ENCODE measurements at places on chromosomes 4 and X.

GRCh38 chr4:34009951-34010350 lies 2234.4 kb downstream of the ARAP2 start:
- no peak for DNase-seq

DNA sequence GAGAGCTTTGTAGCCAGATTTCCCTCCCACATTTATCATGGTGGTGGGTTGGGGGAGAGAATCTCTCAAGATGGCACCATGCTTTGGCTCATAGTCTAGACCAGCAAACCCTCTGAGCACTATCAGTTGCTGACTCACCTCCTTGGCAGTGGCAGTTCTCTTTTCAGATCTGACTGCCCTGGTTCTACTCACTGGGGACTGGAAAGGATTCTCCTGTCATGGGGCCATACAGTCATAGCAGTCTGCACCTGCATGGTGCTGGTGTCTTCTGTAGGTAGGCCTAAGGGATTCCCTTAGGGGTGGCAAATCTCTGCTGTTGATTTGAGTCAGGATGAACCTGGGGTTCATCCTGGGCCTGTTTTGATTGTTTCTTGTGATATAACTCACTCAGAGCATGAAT lies 2.6 kb downstream of the TEX13B start:
- no peak for DNase-seq

DNA sequence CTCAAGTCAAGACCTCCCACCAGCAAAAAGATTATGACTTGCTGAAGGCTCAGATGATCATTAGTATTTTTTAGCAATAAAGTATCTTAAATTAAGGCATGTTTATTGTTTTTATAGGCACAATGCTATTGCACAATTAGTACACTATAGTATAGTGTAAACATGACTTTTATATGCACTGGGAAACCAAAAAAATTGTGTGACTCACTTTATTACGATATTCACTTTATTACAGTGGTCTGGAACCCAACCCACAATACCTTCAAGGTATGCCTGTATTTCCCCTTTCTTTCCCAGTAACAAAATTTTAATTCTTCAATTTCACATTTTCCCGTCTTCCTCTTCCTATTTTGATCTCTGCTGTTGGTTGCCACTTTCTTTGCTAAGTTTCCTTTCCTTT lies 37.7 kb downstream of the ZCCHC12 start:
- DNase-seq = no peak

- DNase-seq = no peak
These were observed 12.2 kb downstream of the NOCT start for GRCh38 chr4:139027776-139028175.

DNA sequence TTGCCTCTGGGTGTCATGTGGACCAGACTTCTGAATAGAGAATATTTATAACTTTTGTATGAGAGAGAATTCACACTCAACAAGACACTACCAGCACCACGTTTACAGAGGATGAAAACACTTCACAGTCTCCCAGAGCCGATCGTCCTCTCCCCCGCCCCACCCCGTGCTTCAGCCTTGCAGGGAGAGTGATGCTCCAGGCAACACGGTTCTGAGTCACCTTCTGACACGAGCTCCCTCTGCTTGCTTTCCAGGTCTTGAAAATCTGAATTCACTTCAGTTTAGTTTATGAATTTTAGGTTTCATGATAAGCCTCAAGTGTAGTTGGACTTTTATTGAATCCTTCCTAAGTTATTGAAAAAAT lies 59.8 kb downstream of the CPLX1 start:
- DNase-seq = no peak

GRCh38 chrX:102154900-102155805 lies 624 bp downstream of the BEX5 start:
- DNase-seq = peak; percentile 3

DNA sequence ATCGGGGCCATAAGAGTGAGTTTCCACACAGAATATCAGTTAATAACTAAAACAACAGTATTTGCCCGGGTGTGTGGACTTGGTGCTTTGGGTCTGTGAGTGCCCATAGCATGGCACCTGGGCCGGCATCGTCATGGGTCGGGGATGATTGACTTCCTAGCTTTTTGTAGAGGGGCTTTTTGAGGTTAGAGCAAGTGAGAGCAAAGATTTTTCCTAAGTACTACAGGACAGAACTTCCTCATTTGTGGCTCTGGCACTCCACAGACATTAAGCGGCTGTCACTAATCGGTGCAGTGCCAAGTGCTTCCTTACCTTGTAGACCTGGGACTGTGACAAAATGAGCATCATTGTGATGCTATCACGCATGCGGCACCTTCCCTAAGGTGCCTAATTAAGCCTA lies 81.0 kb downstream of the SHROOM2 start:
- no peak for DNase-seq
